ENCODE measurements at places on chromosomes 11 and 22. TPM values are rescaled to one million over a fixed set of nuclear protein-coding genes. Genes with fewer than 3 reads are reported as not detected.

SLC25A17 gene
- total RNA-seq: 9.0 TPM

PRG3 gene
- total RNA-seq: not detected

- DNase-seq: no peak
These were observed 209.2 kb upstream of the SORL1-AS1 start for GRCh38 chr11:121661880-121662486.

DNA sequence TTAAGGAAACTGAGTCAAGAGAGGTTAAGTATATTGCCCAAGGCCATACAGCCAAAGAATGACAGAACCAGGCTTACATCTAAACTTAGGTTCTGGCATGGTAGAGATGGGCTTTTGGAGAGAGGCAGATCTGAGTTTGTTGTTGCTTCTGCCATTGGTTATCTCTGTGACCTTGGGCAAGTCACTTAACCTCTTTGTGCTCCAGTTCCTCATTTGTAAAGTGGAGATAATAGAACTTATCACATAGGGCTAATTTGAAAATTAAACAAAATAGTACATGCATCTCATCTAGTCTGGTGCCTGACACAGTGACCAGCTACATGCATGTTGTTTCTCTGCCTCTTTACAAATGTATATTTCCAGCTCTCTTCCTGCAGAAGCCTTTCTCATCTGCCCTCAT, 47.0 kb upstream of the PLET1 start:
- DNase-seq: no peak

GRCh38 chr11:129694966-129695365, 120.7 kb upstream of the TMEM45B start:
- no peak for DNase-seq

DNA sequence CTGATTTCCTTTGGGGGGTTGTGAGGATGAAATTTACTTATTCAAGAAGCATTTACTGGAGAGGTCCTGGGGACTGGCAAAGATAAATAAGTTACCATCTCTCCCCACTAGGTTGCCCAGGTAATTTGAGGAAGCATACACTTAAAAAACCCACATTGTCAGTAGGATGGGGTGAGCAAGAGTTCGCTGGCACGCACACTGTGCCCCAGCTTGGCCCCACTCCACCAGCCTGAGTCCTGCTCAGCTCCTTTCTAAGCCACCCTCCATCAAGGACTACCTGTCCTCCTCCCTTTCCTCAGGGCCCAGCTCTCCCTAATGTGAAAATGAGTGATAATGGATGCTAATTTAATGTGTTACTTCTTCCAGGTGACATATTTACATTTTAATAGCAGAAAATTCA, 216.5 kb upstream of the PLET1 start:
- no peak for DNase-seq

DNA sequence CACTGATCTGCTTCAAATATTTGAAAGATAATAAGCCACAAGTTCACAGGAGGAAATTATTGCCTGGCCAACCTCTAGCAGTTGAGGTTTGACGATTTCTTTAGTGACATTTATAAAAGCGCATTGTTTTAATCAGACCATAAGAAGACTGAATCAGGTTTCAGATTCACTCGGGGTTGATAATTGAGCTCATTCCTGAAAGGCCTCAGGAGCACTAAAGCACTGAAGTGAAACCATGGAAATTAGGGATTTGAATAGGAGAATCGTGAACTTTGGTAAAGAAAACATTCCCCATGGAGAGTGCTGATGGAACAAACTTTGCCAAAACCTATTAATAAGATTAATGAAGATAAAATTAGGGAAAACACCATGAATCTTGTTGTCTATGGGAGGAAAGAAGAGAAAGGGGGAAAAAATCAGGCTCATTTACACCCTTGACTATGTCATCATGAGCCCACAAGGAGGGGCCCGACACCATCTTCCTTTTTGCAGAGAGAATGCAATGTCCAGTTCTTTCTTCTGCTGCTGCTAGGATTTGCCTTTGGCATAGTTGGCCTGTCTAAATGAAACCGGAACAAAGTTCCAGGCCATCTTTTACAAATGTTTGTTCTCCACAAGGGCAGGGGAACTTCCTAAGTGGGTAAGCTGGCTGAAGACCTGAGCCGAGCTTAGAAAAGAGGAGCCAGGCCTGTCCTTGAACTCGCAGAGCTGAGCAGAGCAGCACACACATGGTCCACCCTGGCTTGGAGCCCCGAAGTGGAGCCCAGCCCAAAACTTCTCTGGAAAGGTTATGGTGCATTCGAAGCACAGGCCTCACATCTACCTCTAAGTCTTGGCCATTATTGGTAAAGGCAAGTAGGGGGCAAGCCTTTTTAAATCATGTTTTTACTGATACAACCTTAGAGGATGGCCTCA, 56.1 kb upstream of the EIF3M start:
- DNase-seq: no peak

- DNase-seq: no peak
These were observed 4.5 kb downstream of the MAPK8IP2 start for GRCh38 chr22:50605002-50605612.

- DNase-seq: no peak
These were observed 15.5 kb downstream of the APOL3 start for GRCh38 chr22:36144886-36145541.

GRCh38 chr11:72773696-72774095, 20.2 kb downstream of the STARD10 start:
- no peak for DNase-seq

GRCh38 chr22:49600891-49601431, 226.7 kb downstream of the BRD1 start:
- no peak for DNase-seq

GRCh38 chr11:26087120-26087935, 244.6 kb upstream of the ANO3 start:
- no peak for DNase-seq

DNA sequence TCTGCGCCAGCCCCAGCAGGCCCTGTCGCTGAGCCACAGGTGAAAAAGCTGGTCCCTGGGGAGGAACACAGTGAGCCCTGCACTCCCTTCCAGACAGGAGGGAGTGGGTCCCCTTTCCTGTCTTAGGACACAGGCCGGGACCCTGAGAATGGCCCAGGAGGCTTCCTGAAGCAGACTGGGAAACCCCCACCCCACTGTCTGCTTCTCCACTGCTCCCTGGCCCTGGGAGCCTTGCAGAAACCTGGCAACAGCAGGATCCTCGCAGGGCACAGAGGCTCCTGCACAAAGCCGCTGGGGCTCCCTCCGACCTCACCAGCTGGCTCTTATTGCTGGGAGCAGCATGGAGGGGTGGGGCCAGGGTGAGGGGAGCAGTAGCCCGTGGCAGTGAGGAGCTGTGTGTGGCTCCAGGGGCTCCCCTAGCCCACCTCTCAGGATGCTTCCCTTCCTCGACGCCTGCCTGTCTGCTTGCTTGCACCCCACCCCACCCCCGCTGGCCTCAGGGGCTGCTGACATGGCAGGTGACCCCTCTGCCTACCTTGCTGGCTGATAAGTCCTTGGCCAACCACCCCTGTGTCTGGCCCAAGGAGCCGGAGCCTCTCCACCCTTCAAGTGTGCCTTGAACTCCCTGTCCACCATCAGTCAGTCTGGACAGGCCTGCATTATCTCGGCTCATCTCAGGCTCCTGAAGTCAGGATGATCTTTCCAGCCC, 72.1 kb upstream of the KCNQ1OT1 start:
- DNase-seq: no peak
